ENCODE measurements at places on chromosomes 6 and 20.

DNA sequence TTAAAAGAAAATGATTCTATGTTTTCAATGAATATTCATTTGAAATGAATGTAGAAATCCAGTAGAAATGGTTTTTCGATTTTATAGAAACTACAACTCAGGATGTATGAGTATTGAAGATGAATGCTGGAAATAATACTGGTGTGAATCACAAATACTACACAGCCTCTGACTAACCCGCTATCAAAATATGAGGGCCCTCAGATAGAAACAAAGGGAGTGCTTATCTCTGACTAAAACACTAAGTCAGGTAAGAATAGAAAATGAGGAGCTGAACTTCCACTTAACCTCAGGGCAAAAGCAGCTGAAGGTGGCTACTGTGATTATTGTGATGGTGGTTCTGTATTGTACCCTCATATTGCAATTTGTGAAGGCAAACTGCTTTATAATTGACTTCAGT, 220.9 kb upstream of the RNF217 start:
- DNase-seq = no peak

DNA sequence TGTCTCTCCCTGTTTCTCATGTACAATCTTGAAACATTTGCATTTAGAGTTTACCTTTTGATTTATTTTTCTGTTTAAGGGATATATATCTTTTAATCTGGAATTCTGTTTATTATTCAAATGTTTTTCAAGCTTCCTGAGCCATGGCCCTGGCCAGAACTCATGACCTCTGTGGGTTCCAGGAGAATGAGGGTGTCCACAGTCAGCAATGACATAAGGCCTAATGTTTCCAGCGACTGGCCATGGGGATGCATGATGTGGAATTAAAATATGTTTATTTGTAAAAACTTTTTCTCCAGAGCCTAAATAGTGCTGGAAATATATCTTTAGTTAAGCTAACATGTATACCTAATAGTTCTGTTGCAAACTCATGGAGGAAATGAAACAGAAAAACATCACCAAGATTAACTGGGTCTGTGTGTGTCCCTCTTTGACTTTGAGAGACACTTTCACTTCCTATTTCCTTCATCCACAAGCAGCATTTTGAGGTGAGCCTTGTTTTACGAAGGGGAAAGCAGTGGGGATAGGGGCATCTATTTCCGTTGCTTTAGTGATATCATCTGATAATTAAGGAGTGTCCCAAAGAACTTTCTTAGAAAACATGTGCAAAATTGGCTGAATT, 87.6 kb downstream of the SMOC2 start:
- DNase-seq = no peak

DNA sequence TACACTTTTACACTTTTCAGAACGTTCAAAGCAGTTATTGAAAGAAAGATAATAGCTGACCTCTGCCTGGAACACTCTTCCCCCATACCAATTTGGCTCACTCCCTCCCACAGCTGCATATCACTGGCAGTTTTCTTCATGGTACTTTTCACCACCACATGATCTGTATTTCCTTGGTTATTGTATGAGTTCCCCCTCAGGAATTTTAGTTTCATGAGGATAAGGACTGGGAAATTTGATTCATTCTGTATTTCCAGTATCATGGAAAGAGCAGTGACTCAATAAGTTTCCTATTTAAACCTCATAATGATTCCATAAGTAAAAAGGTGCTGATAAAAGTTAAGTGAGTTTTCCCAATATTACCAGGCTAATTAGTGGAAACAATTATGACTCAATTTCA, 16.0 kb downstream of the HTR1B start:
- no peak for DNase-seq

DNA sequence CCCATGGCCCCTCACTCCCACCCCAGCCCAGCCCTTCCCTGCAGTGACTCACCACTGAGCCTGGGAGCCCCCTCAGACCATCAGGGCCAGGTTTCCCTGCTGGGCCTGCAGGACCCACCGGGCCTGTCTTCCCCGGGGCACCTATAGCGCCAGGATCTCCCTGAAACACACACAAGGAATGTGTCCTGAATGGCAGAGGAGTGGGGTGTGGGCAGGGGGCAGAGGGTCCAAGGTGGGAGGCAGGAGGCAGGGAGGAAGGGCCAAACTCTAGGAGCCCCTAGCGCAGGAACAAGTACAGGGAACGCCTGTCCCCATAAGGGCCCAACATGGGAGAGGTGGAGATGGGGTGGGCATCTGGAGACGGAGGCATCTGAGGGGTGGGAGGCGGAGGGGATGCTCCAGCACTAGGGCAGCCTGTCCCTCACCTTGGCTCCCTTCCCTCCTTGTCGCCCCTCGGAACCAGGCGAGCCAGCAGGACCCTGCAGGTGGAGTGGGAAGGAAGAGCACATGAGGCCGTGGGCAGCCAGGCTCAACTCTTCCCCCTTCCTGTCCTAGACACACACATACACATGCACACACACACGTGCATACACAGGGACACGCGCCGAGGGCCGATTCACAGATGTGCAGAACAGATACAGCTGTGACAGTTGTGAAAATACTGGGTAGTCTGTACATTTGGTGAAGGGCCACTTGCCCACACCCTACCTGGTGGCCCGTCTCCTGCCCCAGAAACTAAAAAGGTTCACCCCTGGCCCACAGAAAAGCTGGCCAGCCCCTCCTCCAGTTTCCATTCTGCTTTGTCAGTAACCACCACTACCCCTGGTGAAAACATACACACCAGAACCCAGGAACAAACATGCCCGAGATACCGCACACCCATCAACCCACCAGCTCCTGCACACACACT, 24.6 kb downstream of the COL11A2 start:
- DNase-seq = no peak

DNA sequence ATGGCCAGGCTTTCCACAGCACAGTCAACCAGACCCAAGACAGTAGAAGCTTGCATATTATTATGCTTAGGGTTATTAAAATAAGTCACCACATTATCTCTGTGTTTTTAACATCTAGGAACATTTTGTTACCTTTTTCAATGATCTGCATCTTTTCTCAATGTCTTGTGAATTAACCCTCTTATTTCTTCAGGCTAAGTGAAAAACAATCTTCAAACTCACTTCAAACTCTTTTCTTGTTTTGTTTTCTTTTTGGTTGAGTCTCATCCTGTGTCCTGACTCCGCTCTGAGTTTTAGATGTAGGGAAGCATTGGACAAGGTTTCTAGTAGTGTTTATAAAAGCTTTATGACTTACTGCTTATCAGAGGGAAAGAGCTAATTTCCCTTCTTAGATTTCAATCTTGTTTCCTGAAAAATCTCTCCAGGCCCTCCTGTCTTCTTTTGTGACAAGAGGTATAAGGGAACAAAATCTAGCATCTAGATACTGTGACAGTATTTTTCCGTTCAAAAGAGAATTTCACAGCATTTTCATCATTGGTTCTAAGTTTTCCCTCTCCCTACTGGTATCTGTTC, 26.2 kb downstream of the NOX3 start:
- DNase-seq = no peak

DNA sequence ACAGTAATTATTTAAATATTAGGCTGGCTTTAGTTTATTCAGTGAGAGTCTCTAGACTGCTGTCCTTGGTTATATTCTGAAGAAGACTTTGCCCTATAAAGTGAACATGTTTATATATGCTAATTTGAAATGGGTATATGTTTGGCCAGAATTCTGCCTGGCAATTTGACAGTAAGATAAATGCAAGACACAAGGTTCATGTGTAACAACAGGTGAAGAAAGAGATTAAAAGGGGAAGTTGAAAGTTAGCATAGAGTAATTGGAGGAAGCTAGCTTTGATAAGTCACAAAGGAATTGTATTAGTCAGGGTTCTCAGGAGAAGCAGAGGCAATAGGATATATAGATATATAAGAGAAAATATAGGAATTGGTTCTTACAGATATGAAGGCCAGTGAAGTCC, 191.4 kb downstream of the CENPW start:
- DNase-seq = no peak

DNA sequence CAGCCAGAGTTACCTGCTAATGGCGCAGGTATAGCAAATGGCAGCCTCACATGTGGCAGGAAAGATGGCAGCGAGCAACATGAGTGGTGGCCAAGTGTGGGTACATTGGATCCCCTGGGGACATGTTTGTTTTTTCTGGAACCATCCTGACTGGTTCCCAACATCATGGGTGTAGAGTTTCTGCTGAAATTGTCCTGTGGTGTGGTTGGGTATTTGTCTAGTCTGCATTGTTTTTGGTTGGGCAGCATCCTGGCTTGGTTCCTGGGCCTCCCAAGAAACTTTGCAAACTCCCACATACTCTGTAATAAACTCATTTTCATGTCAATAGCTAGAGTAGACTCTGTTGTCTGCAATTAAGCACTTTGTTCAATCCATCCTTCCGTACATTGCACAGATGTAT, 282.6 kb downstream of the CDC5L start:
- DNase-seq = no peak

DNA sequence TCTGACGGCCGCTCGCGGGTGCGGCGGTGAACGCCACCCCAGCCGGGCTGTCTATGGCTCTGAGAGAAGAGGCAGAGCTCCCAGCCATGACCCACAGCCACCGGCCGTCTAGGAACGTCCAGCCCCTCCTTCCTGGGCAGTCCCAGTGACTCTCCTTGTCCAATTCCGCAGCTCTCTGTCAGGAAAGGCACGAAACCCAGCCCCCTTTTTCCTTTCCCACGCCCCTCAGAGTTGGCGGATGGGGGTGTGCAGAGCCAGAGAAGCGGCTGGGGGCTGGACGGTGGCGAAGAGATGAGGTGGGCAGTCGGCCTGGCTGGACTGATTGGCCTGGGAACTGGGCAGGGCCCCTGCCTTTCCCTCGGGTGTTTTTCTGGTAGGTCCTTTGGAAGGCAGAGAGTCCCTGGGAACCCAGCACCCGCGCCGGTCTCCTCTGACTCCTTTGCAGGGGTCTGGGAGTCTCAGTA, 1.5 kb downstream of the EBF4 start:
- DNase-seq = no peak

- DNase-seq = no peak
Observed at GRCh38 chr6:169062272-169062671, 191.4 kb downstream of the THBS2 start.

- DNase-seq = no peak
Observed at GRCh38 chr6:163608204-163608644, 193.7 kb downstream of the QKI start.

GRCh38 chr6:24780206-24780605, 5.5 kb downstream of the GMNN start:
- no peak for DNase-seq

DNA sequence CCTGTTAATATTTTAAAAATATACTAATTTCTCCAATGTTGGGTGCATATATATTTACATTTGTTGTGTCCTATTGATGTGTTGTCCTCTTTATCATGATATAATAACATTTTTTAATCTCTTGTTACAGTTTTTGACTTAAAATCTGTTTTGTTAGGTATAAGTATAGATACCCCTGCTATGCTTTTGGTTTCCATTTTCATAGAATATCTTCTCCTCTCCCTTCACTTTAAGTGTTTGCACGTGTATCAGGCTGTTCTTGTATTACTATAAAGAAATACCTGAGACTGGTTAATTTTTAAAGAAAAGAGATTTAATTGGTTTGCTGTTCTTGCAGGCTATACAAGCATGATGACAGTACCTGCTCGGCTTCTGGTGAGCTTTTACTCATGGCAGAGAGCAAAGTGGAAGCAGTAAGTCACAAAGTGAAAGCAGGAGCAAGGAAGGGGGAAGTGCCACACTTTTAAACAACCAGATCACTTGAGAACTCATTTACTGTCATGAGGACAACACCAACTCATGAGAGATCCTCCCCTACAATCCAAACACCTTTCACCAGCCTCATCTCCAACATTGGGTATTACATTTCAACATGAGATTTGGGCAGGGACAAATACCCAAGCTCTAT, 340.5 kb upstream of the SYNCRIP start:
- no peak for DNase-seq

DNA sequence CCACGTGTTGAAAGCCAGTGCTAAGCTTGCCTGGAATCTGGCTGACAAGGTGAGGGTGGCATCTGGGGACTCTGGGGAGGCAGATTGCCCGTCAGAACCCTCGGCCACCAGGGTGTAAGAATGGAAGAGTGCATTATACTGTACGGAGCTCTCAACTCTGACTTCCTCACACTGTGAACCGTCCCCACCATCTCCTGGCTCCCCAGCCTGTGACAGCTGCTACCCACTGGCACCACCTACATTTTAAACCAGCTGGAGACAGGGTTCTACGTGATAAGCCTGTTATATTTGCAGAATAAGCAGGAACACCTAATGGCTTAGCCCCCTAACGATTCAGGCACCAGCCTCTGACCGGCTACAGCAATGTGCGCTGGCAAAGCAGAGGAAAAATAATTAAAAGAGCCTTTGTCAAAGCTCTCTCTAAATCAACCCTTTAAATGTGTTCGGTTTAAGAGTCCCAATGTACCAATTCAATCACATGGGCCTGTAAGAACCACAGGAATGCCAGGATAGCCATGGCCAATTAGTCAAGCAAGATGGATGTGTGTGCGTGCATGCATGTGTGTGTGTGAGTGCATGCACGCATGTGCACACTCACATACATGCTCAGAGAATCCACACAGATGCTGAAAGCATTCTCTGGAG, 89.1 kb upstream of the TAB2 start:
- no peak for DNase-seq
